NCI-H524 treated with DMSO at 0.1 percent for 48 hours (cell line): ENCODE measurements at places on chromosomes 16 and 17.
A peak's percentile ranks its signal among the peaks of the same experiment; 100 is the strongest.

GRCh38 chr16:69443927-69444631 is 19.7 kb downstream of the CYB5B start:
- DNase-seq, result no peak

- no peak for DNase-seq
Observed at GRCh38 chr17:8073627-8074484, 13.7 kb downstream of the ALOX12B start.

GRCh38 chr17:73492821-73493814 is 151.1 kb downstream of the SDK2 start:
- DNase-seq, result peak; percentile 63

GRCh38 chr16:14215941-14216340 is 144.8 kb downstream of the MRTFB start:
- DNase-seq, result no peak

DNA sequence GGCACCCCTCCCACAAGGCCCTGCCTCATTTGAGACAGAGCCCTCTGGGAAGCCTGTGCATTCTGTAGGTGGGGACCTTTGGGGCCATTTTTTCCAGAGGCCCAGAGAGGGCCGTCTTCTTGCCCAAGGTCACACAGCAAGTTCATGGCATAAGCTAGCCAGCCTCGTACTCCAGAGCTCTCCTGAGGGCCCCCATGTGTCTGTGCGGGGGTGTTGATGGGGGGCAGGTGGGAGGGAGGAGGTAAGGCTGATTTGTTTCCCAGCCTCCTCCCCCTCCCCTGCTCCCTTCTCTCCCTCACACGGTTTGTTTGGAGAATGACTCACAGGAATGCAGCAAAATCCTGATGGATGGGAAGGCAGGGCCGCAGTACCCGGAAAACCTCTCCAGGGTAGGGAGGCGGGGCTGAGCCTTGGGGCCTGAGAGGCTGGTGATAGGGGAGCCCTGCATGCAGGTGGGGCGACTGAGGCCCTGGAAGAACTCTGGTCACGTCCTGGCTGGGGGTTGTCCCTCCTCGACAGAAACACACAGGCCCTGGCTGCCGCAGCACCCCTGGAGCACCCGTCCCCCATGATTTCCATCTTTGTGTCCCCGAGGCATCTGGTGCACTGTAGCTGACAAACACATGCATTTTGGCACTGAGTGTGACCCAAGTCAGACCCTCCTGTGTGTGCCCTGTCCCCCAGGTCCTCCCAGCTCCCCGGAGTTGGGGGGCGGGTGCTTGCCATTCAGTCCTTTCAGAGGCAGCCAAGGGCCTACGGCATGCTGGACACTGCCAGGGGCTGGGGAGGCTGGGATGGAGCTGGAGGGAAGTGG is 29.7 kb downstream of the RAI1 start:
- no peak for DNase-seq

GRCh38 chr16:456891-457483 is 31.5 kb downstream of the RAB11FIP3 start:
- DNase-seq, result no peak

- no peak for DNase-seq
Observed at GRCh38 chr17:50050431-50051032, 5.4 kb upstream of the ITGA3 start.

GRCh38 chr17:71217769-71218168 is 903.1 kb upstream of the SOX9 start:
- no peak for DNase-seq

- no peak for DNase-seq
Observed at GRCh38 chr17:82920150-82920549, 80.3 kb upstream of the ZNF750 start.

- no peak for DNase-seq
Observed at GRCh38 chr17:21253646-21254441, 634 bp upstream of the NATD1 start.

DNA sequence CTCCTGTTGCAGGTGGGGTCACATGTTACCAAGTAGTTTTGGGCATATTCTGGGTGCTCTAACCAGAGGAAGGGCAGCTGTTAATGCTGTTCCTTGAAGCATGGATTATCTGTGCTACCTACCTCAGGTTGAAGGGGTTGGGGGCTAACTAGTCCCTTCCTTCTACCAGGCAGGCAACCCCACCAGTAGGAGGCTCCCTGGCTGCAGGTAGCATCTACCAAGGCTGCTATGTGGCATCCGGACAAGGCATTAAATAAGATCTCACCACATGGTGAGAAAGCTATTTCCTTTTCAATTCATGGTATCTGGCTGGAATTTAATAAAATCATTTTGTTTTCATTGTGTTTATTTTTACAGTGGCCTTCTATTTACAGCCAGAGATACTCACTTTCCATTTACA is 62.5 kb downstream of the CACNG3 start:
- no peak for DNase-seq

GRCh38 chr17:55056526-55056925 is 88.0 kb downstream of the STXBP4 start:
- no peak for DNase-seq

DNA sequence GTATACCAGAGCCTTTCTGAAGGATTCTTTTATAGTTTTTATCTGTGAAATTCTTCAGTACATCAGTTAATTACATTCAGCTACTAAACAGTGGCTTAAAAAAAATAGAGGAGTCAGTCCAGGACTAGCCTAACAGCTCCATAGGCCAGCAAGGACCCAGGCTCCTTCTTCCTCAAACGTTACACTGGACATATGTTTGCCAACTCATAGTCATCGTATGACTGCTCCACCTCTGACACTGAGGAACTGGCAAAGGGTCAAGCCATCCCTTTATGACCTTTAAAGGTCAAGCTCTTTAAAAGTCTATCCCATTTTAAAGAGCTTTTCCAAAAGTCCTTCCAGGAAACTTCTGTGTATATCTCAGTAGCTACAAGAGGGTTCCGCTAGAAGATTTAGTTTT is 36.6 kb downstream of the PHLPP2 start:
- no peak for DNase-seq

DNA sequence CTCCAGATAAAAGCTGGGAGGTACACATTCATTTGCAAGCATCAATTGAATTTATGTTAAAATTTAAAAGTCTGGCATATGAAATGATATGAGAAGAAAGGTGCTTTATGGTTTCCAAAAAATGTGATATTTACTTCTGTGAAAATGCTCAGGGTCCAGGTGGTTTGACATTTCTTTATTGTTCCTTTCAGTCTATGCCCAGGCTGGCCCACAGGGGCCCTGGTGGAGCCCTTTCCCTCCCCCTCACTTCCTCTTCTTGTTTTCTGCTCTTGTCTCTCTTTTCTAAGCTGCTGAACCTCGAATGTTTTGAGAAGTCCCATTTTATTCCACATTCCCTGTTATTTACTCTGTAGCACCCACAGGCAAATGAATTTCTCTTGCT is 127.8 kb downstream of the HS3ST3B1 start:
- no peak for DNase-seq

DNA sequence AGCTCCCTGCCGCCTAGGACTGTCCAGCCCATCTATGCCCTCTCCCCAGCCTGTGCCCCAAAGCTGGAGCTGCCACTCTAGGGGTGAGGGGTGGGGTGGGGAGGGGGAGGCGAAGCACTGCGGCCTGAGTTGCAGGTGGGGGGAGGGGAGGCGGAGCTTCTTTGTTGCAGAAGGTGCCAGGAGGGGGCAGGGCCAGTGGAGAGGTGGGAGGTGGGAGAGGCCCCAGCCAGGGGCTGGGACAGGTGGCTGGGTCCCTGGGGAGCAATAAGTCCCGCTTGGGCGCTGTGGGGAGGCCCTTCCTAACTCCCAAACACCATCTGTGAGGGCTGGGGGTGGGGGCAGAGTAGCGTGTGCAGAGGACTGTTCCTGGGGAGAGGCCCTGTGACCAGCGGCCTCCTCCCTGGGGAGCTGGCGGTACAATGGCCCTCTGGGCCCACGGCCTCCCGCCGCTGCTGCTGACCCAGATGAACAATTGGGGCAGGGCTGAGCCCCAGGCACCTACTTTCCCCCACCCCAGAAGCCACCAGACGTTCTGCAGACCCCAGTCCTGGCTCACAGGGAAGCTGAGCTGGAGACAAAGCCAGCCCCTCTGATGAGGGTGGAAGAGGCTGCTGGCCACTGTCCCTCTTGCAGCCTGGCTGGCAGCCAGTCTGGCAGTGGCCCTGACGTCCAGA is 2.2 kb upstream of the NTN3 start:
- DNase-seq, result peak; percentile 94

GRCh38 chr16:47699106-47699505 is 238.0 kb downstream of the PHKB start:
- DNase-seq, result no peak

DNA sequence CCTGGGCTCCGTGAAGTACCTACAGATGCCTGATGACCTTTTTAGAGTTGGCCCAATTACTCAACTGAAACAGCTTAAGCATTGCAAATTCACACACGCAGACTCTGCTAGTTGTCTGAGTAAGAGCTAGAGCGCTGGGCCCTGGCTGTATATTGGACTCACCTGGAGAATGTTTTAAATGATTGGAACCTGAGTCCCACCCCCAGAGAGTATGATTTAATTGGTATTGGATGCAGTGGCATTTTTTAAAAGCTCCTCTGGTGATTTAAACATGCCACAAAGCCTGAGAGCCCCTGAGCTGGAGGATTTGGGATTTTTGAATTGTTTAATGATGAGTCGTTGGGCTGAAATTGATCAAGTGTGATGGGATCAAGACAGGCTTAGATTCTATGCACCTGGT is 143.9 kb upstream of the SDK2 start:
- DNase-seq, result no peak

DNA sequence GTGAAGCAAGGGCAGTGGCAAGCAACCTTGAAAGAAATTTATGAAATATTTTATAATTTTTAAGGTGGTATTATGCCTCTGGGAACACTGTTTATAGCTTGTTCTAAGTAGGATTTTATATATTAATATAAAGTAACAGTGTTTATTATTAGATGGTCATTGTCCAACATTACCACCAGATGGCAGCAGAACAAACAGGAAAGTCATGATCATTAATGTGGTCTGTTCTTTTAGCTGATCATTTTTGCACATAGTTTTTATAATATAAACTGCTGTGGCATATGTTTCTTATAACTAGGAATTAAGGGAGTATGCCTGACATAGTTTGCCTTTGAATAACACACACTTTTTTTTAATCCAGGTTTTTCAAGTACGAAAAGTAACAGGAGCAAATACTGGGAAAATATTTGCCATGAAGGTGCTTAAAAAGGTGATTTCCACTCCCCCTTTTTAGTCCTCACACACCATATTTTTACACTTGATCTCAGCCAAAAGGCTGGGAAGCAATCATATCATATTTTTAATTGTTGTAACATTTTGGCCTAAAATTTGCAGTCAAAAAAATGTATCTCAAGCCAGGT is 21.4 kb downstream of the RPS6KB1 start:
- DNase-seq, result peak; percentile 9

DNA sequence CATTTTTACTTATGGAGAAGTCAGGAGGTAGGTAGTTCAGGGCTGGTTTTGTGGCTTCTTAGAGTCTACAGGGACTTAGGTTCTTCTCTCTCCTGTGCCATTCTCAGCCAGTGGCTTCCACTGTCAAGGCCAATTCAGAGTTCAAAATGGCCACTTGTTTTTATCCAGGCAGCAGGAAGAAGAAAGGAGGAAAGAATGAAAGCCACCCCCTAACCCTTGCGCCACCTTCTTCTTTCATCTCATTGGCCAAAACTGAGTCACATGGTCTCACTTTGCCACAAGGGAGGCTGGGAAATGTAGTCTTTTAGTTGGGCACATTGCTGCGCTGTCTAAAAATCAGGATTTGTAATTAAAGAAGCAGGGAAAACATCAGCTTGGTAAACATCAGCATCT is 60.8 kb upstream of the MED9 start:
- no peak for DNase-seq
